IMR-90 (cell line): ENCODE measurements at places on chromosomes 5 and 9. TPM values are rescaled to one million over a fixed set of nuclear protein-coding genes. Genes with fewer than 3 reads are reported as not detected.

GRCh38 chr5:72379936-72380335 is 59.8 kb downstream of the PTCD2 start:
- DNase-seq, result peak; percentile 52

DNA sequence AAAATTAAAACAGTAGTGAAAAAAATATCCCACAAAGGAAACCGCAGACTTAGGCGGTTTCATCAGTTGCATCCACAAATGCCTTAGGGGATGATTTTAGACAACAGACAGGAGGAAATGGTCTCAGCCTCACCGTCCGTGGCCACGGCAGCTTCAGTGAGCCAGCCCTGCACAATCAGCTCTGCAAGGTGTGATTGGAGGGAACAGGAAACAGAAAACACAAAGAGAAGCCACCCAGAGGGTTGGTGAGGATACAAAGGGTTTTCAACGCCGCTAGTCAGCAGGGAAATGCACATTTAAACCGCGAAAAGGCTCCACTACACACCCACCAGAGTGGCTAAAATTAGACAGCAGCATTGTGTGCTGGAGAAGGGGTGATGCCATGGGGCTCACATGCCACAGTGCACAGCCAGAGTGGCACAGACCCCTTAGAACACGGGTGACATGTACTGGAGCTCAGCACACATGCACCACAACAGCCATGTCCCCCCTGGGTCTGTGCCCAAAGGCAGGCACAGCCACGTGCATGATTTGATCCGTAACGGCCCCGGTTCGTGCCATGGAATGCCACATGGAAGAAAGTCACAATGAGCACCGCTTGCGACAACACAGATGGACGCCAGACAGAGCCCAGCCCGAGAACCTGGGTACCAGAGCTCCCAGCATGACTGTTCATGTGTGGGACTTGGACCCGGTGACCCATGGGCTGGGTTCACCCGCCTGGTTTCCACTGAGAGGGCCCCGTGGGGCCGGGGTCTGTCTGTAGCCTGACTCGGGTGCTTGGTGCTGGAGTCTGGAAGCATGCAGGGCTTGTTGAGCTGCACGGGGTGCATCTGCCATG is 18.3 kb upstream of the TERT start:
- DNase-seq, result no peak

The CDKN2B-AS1 gene
- polyA plus RNA-seq, result 0.70 and 1.0 TPM in 2 replicates

DNA sequence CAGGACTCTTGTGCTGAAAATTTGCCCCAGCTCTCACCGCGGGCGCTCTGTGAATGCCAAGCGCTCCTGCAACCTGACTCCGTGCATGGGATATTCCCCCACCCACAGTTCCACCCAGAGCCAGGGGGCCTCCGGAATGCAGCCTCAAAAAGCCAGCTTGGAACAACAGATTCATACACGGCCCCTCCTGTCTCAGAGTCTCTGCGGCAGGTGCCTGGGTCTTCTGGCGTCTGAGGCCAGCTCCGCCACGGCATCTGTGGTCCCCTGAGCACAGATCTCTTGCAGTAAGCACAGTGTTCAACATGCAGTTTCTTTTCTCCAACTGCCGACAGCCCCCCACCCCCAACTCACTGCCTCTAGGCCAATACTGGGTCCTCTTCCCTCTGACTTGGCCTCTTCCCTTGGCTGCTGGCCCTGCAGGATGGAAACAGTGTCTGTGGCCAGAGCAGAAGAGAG is 355.7 kb upstream of the IRX2 start:
- DNase-seq, result no peak

GRCh38 chr5:172383191-172383802 is 71.0 kb downstream of the SH3PXD2B start:
- DNase-seq, result peak; percentile 81

GRCh38 chr9:95954940-95955339 is 79.4 kb downstream of the ERCC6L2 start:
- no peak for DNase-seq

DNA sequence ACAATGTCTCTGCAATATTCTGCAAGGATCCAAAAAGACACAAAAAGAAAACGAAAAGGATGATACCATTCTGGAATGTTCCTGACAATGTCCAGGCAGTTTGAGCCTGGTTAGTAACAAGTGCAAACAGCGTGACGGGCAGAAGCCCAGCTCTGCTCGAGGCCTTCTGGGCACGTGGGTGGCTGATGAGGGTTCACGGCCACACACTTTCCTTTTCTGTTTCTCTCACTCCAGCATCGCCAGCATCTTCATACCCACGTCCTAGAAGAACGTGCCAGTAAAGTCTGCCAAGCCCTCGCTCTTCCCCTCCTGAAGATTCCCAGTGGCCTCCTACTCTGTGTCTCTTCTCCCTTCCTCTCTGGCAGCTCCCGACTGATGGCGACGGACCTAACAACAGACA is 36.7 kb downstream of the COL23A1 start:
- no peak for DNase-seq
